ENCODE measurements at places on chromosomes 1 and 21.

DNA sequence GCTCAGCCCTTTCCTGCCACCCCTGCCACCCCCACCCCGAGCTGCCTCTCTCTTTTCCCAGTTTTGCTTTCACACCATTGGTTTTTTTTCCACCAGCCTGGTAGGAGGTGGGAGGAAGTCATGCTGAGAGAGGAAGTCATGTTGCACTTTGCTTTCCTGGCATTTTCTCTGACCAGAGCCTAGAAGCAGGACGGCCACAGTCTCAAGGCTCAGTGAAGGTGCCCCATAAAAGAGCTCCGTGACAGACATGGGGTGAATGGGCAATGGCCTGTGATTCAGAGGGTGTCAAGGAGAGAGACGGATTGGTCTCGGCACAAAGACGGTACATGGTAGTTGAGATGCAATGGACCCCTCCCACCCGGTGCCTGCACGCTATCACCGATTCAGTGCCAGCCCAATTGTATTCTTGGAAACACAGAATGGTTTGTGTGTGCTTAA lies 42.1 kb upstream of the DMRTB1 start:
- no peak for DNase-seq

DNA sequence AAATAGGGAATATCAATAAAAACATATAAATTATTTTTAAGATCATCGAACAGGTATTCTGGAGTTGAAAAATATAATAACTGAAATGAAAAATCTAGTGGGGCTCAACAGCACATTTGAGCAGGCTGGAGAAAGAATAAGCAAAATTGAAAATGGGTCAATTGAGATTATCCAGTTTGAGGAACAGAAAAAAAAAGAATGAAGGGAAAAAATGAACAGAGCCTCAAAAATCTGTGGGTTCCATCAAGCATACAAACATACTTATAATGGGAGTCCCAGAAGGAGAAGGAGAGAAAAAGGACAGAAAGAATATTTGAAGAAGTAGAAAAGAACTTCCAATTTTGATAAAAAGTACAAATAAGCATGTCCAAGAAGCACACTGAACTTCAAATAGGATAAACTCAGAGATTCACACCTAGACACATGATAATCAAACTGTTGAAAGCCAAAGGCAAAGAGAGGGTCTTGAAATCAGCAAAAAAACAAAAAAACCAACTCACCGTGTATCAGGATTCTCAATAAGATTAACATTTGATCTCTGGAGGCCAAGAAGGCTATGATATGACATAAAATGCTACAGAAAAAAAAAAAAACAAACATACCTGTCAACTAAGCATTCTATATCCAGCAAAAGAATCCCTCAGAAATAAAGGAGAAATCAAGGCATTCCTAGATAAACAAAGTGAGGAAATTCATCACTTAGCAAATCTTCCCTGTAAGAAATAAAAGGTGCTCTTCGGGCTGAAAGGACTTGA lies 5.4 kb upstream of the COQ8A start:
- no peak for DNase-seq

GRCh38 chr1:1349256-1350012 lies at the start of gene DVL1:
DVL1 (minus strand) TSS chr1:1349418; CDS start chr1:1349065, 353 bp downstream.
- peak; percentile 75 for DNase-seq

DNA sequence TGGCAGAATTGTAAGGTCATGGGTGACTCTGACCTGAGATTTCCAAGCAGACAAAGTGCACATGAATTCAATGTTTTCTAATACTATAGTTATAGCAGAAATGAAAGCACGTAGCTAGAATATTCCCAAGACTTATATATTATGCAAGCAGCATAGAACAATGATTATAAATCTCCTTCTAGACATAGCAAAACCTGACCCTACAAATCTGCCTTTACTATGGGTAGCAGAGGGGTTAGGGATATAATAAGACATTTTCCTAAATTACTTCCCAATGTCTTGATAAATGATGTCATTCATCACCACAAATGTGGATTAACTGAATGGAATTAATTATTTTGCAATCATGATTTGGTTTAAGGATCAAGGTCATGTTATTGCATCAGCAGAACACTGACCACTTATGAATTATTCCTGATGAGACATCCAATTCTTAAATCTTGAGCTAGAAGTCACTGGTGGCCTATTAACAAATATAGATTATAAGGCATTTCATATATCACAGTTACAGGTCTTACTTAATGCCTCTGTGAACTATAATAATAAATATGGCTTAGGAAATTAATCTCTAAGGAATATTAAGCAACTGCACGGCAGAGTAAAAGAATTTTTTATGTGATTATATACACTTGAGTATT lies 776.6 kb downstream of the AMY1C start:
- DNase-seq: no peak

DNA sequence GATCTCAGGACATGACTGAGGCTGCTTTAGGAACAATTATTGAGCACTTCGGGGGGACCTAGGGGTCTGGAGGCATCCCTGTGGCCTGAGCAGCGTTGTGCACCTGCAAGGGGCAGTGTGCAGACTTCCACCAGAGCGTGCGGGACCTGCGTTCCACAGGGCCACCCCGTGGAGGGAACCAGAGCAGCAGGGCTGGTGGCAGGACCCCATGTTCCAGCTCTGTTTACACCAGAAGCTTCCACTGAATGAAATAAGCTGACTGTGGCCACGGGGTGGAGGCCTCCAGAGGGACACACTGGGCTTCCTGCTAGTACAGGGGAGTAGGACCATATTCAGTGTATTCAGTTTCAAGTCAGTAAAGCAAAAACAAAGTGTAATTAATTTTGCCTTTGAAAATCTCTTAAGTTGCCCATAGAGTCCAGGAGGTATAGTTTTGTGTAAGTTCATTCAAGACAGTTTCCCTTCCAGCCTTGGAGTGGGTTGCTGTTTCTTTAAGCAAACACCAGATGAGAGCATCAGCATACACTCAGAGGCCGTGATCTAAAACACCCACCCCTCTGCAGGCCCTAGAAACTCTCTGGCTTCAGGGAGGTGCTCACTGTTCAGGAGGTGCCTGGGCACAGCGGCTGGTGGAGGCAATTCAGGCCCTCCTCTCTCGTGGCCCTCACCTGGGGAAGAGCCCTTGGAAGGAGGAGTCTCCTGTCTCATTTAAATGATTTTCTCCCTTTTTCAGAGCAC lies 16.6 kb downstream of the SLC1A7 start:
- no peak for DNase-seq

- no peak for DNase-seq
Observed at GRCh38 chr1:208631092-208631491, 386.9 kb upstream of the PLXNA2 start.

GRCh38 chr1:59071289-59071688 lies 225.6 kb upstream of the FGGY start:
- DNase-seq: no peak

DNA sequence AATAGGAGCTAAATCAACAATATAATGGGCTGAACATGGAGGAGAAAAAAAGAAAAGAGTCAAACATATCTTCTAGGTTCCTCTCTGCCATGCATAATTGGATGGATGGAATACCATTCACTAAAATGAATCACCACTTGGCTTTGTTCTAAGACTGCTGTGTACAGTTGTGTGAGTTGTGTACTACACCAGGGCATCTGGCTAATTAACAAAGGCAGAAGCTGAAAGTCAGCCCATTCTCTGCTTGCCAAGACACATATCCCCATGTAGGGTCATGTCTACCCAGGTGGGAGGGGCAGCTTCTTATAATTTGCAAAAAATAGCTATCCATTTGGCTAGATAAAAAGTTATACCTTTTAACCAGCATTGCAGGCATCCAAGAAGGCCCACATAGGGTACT lies 21.0 kb downstream of the JUN start:
- DNase-seq: no peak

- DNase-seq: no peak
Observed at GRCh38 chr1:174761901-174762585, 237.7 kb upstream of the CACYBP start.

- no peak for DNase-seq
Observed at GRCh38 chr1:15991427-15992186, 12.4 kb upstream of the SRARP start.

DNA sequence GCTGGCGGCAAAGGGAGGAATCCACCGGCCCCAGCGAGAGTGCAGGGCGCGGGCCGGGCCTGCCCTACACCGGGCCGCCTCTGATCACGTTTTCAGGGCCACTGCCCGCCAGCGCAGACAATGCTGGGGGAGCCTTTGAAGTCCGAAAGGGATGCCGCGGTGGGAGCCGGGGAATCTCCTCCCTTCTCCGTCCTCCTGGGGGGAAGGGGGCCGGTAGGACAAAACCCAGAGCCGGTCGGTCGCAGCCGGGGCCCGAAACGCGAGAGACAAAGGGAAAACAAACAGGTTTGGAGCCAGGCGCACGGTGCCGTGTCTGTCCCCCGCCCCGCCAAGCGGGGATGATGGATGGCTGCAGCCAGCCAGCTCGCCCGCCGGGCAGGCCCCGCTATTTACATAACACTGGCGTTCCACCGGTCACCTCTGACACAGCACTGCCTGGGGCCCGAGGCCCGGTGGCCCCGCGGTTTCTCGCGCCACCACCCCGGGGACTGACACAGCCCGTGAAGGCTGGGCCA lies 92.0 kb downstream of the CASZ1 start:
- no peak for DNase-seq

GRCh38 chr1:243926803-243927245 lies 76.8 kb upstream of the AKT3 start:
- DNase-seq: no peak

- DNase-seq: no peak
Observed at GRCh38 chr1:97906567-97907241, 14.1 kb downstream of the DPYD start.

- no peak for DNase-seq
Observed at GRCh38 chr21:19461481-19462205, 1058.1 kb upstream of the TMPRSS15 start.

DNA sequence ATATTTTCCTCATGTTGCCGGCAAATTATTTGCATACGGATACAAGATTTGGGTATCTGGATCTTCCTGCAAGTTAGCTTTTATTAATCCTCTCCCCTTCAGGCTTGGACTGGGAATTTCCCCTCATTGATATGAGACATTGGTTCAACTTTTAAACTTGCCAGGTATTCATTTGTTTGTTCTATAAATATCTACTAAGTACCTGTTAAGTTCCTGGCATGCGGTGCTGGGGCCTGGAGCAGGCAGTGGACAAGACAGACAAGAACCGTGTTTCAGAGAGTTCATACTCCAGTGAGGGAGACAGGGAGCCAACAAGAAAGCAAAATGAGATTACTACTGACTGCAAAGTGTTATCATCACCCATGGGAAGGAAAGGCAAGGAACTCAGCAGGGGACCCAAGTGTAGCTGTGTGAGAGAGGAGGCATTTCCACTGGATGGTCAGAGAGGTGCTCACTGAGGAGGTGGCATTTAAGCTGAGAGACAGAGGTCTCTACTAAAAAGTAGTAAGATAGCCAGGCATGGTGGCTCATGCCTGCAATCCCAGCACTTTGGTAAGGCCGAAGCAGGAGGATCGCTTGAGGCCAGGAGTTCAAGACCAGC lies 39.1 kb upstream of the FHAD1 start:
- DNase-seq: no peak

DNA sequence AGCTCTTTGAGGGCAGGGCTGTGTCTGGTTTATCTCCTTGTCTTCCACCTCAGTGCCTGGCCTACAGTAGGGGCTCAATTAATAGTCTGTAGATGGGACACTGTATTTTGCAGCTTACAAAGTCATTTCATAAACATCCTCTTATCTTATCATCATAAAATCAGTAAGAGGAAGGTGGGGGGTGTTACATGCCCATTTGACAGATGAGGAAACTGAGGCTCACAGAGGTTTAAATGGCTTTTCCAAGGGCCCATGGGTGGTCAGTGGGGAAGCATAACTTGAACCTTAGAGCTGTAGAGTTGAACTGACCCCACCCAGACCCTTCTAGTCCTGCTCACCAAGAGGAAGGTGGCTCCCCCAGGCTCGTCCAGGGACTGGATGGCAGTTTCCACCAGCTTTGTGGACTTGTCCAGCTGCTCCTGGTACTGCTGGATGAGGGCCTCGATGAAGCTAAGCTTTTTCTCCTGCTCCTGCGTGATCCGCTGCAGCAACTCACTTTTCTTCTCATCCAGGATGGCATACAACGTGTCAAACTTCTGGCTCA lies 9.3 kb downstream of the TRIM63 start:
- no peak for DNase-seq

- DNase-seq: no peak
Observed at GRCh38 chr1:171403393-171403792, 81.9 kb upstream of the PRRC2C start.

GRCh38 chr1:39205781-39206464 lies 1.4 kb downstream of the MACF1 start:
- no peak for DNase-seq

DNA sequence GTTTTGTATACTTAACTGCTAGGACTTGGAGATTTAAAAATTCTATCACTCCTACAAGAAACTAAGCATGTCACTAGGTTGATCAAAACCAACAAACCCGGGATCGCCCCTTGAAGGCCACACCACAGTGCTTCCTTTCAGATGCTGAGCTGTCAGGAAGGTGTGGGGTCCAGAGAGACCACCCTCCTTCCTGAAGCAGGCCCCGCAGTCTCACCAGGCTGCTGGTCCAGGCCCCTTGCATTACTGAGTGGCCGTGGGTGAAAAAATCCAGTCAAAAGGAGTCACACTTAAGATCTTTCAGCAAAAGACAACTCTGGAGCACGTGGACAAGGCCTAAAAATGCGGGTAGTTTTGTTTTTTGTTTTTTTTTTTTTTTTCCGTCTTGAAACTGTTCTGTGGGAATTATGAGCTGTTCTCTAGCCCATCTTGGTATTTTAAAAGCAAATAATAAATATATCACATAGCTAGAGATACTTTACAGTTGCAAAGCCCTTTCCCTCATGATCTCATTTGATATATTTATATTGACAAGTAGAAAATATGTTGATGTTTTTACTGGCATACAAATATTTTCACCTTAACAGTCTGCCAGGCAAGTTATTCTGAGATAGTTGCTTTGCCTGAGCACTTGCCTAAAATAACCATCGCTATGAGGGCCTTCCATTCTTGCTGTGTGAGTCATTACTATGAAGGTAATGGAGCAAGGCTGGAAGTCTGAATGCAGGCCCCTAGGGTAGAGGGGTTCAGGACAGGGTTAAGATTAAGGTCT lies 73.1 kb upstream of the EDEM3 start:
- no peak for DNase-seq

GRCh38 chr1:86461482-86461881 lies 7.2 kb upstream of the CLCA1 start:
- no peak for DNase-seq

GRCh38 chr1:165828103-165828668 lies 772 bp downstream of the UCK2 start:
- DNase-seq: peak; percentile 54

DNA sequence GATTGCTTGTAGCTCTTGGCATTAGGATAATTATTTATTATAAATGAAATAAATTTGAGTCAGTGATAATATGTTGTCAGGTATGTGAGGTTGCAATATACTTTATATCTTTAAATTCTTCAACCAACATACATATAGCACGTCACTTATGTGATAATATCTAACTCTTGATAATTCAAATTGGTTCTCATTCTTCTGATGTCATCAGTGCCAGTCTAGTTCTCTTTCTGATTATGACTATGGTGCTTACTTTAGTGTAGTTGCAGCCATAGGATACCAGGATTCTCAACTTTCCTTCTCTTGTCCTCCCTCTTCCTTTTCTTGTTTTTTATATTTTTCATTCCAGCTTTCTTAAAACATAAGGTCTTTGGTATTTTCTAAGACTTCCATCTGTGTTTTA lies 34.8 kb upstream of the ATP6V1G3 start:
- no peak for DNase-seq

- no peak for DNase-seq
Observed at GRCh38 chr1:234944439-234945344, 183.9 kb downstream of the TOMM20 start.
